Fibroblast of lung (primary cell): ENCODE measurements at places on chromosomes 12 and 14. TPM values are rescaled to one million over a fixed set of nuclear protein-coding genes. Genes with fewer than 3 reads are reported as not detected.

DNA sequence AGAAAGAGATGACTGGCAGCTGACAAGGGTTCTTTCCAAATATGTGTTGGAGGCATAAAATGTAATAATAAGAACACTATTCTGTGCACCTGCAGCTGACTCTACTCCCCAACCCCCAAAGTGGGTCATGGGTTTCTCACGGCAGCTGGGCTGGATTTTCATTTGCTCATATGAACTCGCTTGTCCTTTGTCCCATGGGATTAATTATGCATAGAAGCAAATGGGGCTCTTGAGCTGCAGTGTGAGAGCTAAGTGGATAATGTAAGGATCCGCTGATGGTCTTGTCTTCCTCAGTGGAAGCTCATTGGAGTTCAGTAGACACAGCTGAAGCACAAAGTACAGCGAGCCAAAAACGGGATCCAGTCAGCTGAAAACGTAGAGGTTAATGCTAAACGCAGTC is 46.3 kb downstream of the TTC8 start:
- H3K27ac ChIP-seq: no peak overlapping the region
- H3K27me3 ChIP-seq: no peaks in the 10 kb centered on the region
- H3K4me1 ChIP-seq: no peaks in the 10 kb centered on the region

DNA sequence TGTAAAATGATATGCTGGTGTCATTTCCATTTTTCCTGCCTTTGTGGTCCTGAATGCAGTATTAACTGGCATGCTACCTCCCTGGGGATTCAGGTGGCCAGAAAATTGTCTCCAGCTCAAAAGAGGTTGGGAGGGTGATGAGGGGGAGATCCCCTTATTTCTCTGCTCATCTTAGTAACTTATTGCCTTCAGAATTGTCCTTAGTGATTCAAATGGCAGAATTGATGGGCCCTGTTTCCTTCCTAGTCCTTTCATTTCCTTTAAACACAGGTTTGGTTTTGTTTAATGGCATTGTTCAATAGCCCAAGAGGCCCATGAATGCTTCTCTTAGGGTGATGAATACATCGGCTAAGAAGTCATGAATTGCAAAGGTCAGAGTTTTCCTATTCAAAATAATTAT is 207.0 kb downstream of the SLC41A2 start:
- no peaks in the 10 kb centered on the region for H3K36me3 ChIP-seq
- no peak overlapping the region for H3K4me3 ChIP-seq
- H3K4me1 ChIP-seq: peaks cover 9% of the 10 kb centered on the region
- H3K27me3 ChIP-seq: no peaks in the 10 kb centered on the region

GRCh38 chr14:90490720-90491050 is 93.9 kb downstream of the CALM1 start:
- DNase-seq: no peak
- H3K4me3 ChIP-seq: no peak overlapping the region
- no peaks in the 10 kb centered on the region for H3K36me3 ChIP-seq
- H3K27me3 ChIP-seq: no peaks in the 10 kb centered on the region

Gene SLC5A8
- total RNA-seq: not detected in 2 replicates
